ENCODE measurements at places on chromosomes 16 and 17.

DNA sequence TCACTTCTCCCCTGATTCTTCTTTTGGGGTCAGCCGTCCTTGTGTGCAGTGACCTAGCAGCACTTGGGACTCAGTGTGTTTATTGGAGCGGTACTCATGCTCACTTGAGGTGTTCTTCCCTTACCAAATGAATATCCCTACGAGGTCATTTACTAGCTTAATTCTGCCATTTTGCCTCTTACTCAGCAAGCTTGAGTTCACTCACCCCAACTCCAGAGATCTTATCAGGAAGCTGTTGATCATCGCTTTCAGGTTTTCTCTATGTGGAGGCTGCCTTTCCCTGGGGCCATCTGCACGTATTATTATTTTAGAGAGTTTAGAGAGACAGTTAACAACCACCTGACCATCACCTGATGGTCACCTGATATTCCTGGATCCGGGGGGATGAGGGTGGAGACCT is 1466.0 kb upstream of the GOT2 start:
- no peak for DNase-seq

DNA sequence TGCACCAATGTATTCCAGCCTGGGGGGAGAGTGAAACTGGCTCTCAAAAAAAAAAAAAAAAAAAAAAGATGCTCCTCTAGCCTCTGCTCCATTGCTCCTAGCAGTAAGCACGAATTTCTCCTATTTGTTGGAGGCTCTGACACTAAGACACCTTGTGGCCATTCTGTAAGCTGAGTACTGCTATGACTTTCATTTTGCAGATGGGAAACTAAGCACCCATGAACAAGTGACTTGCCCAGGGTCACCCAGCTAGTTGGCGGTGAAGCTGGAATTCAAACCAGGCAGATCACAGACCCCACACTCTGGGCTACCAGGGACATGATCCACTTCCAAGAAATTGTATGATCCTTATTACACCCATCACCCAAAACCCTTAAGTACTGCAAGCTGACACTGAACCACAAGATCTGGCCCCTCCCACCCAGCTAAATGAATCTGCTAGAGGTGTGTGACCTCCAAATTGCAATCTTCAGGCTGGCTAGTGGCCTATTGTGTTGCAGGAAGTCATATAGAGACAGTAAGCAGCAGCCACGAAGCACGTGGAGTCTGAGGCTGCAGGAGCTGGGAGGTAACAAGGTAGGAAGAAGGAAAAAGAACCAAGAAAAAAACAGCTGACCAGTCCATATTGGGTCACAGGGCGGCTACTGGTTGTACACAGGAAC is 209.4 kb downstream of the XYLT1 start:
- DNase-seq: peak; percentile 35

GRCh38 chr16:68298907-68299561 is 11.7 kb downstream of the SLC7A6OS start:
- no peak for DNase-seq

- DNase-seq: no peak
These were observed 1.4 kb upstream of the TMEM132E start for GRCh38 chr17:34578016-34578415.

DNA sequence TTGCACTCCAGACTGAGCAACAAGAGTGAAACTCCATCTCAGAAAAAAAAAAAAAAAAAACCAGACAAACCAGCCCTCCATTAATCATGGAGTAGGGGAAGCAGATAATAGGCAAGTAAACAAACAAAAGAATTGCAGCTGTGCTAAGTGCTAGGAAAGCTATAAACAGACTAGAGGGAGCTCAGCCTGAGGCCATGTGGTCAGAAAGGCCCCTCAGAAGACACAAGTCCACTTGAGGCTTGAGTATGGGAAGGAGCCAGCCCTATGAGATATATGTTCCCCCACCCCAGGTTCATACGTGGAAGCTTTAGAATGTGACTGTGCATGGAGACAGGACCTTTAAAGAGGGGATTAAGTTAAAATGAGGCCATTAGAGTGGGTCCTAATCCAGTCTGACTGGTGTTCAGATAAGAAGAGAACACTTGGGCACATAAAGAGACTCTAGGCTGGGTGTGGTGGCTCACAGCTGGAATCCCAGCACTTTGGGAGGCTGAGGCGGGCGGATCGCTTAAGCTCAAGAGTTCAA is 132.6 kb upstream of the NOL11 start:
- no peak for DNase-seq

DNA sequence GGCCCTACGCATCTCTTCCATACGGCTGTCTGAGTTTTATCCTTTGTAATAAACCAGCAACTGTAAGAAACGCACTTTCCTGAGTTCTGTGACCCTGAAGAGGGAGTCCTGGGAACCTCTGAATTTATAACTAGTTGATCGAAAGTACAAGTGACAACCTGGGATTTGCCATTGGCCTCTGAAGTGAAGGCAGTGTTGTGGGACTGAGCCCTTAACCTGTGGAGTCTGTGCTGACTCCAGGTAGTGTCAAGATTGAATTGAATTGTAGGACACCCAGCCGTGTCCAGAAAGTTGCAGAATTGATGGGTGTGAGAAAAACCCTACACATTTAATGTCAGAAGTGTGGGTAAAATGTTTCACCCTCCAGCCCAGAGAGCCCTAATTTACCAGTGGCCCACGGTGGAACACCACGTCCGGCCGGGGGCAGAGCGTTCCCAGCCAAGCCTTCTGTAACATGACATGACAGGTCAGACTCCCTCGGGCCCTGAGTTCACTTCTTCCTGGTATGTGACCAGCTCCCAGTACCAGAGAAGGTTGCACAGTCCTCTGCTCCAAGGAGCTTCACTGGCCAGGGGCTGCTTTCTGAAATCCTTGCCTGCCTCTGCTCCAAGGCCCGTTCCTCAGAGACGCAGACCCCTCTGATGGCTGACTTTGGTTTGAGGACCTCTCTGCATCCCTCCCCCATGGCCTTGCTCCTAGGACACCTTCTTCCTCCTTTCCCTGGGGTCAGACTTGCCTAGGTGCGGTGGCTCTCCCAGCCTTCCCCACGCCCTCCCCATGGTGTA is 1.5 kb downstream of the GAA start:
- DNase-seq: no peak

DNA sequence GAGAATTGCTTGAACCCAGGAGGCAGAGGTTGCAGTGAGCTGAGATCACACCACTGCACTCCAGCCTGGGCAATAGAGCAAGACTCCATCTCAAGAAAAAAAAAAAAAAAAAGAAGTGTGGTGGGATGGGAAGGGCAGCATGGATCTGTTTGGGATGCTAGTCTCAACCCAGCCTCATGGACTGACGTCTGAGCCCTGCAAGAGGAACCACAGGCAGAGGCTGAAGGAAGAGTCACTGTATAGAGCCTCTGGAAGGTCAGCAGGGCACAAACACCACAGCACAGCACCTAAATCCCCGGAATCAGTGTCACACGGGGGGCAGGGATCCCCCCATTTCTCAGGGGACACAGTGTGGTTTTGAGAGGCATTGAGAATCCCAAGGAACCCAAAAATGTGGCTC is 10.9 kb upstream of the CXCL16 start:
- no peak for DNase-seq

GRCh38 chr17:32831627-32832243 is 45.2 kb downstream of the MYO1D start:
- DNase-seq: no peak

GRCh38 chr16:24986512-24987303 is 28.5 kb downstream of the ARHGAP17 start:
- no peak for DNase-seq

- peak; percentile 21 for DNase-seq
These were observed 20.1 kb downstream of the NDEL1 start for GRCh38 chr17:8455665-8456209.

DNA sequence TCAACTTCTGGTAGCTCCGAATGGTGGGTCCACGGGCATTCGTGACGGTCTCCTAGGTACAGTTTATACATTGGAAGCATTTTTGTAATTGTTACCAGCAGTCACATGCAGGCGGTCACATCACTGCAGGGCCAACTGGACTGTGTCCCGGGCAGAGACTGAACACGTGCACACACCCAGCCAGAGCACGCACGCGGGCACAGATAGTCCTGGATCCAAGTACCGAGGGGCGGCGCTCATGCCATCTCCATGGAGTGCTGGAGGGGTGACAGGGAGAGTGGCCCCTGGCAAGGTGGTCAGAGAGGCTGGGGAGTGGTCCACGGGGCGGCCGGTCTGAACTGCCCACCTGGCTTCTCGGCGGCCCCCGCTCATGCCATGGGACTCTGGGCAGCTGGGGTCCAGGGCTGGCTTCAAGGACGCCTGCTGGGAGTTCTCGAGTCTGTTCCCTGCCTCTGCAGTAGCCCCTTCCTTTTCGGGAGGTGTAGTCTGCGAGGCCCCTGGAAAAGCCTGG is 34.2 kb downstream of the BAIAP2 start:
- DNase-seq: no peak

- DNase-seq: no peak
These were observed 25.4 kb downstream of the CACNA1G start for GRCh38 chr17:50585891-50586290.

DNA sequence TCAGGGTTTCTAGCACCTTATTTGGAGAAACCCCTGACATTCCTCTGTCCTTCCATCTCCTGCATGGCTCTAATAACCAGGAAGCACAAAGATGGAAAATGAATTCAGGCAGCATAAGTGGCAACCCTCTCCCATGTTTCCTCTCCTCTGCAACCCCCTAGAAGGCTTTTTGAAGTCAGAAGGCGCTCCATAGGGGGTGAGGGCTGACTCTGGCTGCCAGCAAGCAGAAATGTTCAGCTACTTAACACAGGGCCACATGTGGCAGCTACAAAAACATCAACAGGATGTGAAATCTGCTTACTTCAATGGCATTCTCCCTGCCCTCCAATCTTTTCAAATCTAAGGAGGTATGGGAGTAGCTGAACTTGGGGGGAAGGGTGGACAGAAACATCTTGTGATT is 55.2 kb upstream of the IRX5 start:
- DNase-seq: no peak

DNA sequence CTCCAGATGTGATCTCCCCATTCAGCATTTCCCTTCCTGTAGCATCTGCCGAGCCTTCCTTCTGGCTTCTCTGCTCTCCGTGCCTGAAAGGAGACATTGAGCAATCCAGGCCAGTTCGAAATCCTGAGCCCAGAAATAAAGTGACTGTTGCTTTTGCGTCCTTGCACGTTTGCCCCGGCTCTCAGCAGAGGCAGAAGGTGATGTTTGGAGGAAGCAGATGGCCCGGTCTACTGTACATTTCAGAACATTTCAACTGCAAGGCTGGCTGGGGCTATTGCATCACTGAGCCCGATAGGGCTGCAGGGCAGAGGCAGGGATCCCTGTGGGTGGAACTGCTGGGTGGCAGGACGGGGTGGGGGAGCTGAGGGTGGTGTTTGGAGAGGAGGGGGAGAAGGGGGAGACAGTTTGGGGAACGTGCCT is 29.4 kb downstream of the IRF8 start:
- no peak for DNase-seq

DNA sequence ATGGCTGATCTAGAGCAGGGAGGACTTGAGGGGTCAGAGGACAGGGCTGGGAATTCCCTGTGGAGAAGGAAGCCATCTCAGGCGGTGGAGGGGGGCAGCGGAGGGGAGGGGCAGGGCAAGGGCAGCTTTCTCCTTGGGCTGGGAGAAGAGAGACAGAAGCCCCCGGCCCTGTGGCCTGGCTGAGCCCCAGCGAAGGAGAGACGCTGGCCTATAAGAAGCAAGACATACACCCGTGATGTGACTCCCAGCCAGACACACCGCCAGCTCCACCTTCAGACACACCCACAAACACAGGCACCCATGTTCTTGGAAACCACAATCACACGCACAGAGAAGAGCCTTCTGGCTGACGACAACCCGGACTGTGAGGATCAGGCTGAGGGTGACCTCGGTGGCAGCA is 10.0 kb downstream of the TRPV3 start:
- DNase-seq: no peak

- DNase-seq: no peak
These were observed 8.5 kb downstream of the C17orf100 start for GRCh38 chr17:6660101-6660500.

DNA sequence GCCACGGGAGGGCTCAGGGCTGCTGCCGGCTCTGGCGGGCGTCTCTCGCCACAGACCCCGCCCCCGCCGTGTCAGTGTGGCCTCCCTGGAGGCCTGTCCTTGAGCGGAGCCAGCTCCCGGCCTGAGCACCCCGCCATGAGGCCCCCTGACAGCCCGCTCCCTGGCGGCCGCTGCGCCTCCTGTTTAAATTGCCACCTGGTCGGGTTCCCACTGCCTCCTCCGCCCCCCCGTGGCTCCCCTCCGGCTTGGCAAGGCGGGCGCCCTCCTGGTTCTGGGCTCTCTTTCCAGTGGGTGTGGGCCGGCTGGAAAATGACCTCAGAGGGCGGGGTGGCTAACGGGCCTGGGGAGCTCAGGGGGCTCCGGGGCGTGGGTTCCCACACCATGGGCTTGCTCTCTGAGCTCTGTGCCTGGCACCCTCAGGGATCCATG is 42.1 kb upstream of the SSTR5 start:
- no peak for DNase-seq

DNA sequence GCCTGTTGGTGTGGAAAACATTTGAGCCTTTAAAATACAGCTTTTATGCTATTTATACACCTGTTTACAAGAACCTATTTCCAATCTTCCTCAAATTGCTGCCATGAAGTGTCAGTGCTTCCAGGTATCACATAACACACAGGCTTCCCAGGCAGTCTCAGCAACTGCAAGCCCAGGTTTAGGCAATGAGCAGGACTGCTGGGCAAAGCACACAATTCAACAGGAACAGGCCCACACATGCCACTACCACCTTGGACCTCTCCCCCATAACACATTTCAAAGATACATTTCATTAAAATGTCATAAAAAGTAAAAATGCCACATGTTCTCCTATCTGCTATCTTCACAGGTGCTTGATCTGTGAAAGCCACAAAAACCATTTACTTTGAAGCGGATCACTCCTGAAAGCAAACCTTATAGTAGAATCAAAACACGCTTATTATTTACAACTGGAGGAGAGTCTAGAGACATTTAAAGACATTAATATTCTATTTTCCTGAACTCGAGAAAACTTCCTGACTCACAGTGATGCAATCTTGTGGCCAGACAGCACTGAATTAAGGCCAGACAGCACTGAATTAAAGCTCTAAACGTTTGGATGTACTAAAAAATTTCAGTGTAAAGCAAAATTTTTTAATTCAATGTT is 31.5 kb downstream of the ANKFY1 start:
- no peak for DNase-seq

GRCh38 chr16:53546988-53547391 is 44.0 kb upstream of the AKTIP start:
- DNase-seq: no peak

DNA sequence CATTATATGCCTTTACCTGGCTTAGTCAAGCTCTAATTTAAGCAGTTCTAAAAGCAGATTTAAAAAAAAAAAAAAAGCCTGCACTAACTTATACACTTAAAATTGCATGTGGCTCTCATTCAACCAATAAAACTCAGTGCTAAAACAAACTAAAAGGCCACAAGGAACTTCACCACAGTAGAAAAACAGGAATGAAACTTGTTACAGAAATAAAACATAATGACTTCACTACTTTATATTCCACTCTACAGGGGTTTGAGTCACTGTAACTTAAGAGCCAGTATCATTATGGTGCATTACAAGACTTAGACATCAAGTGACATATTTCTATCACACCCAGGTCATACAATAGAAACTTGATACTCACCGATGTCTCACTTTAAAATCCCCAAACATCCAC is 11.1 kb downstream of the CA10 start:
- DNase-seq: peak; percentile 3

GRCh38 chr16:33877-34647 is 19.3 kb downstream of the POLR3K start:
- DNase-seq: no peak
